ENCODE measurements at places on chromosomes 13 and 19. TPM values are rescaled to one million over a fixed set of nuclear protein-coding genes. Genes with fewer than 3 reads are reported as not detected.

The TMEM59L gene
- 1.4 TPM for total RNA-seq

GRCh38 chr13:113431171-113431570 is 22.1 kb downstream of the ADPRHL1 start:
- peak; percentile 49 for DNase-seq

GRCh38 chr19:47404334-47405196 is 14.8 kb downstream of the MEIS3 start:
- DNase-seq: no peak

- no peak for DNase-seq
Measured at GRCh38 chr19:10830370-10830769, 5.6 kb downstream of the TMED1 start.

DNA sequence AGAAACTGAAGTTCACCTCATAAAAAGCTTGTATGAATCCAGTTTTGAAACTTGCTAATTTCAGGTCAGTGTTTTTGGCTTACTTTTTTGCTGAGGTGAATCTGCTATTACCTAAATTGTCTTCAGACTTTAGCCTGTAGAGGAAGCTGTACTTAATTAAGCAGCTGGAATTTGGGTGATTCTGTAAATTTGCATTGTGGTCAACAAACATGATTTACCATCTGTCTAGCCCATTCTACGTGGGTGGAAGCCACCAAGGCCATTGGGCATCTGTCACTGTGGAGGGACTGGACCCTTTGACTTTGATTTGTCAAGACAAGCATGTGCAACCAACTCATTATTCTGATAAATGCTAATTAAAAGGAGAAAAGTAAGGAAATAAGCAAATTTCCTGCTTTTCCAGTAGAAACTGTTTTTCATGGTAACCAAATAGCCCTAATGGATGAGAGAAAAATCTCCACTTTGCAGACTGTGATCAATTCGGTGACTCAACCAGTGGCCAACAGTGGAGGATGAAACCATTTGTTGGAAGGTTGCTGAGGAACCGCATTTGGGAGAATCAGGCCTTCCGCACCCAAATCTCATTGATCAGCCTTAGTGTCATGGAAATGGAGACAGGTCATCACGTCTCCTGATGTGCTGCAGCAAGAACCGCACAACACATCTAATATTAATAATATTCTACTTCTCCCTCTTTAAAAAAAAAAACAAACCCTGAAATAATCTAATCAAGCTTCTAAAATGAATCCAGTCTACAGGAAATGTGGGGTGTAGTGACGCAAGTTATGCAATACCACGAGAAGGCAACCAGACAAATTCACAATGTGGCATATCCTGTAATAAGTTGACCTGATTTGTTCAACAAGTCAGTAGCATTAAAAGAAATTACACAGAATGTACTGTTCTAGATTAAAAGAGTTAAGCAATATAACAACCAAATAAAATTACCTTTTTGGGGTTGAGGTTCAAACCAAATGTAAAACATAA is 54.3 kb downstream of the GARRE1 start:
- no peak for DNase-seq

DNA sequence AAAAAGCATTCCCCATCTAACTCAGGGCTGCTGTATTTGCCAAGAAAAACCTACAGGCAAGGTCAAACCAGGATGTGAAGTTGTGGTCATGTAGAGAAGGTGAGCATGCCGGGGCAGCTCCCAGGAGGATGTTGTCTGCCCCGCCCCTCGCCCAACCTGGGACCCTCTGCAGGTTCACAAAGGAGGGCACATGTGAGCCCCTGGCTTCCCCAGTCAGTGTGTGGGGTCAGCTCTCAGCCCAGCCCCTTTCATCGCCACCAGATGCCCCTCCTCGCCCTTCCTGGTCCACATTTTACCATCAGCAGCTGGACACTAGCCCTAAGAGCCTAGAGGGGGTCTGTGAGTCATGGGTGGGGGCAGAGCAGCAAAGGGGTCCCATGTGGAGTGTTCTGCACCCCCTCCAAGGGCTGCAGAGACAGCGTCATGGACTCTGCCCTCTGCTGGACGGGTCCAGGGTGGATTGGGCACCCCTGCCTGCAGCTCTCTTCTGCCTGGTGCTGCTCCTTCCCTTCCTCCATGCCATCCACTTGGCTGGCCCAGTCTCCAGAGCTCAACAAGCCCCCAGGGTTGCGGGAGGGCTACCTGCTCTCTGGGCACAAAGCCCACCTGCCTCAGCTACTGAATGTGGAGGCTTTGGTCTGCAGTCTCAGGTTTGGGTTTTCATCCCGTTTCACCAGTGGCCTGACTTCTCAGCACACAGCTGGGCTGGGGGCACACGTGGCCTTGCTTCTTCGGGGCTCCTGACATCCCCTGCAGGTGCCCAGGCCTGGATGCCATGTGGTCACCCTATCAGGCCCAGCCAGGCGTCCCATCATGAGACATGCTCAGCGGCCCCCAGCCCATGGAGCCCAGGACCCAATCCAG is 3.7 kb downstream of the PLEKHF1 start:
- no peak for DNase-seq

GRCh38 chr13:34879851-34880250 is 62.2 kb upstream of the NBEA start:
- no peak for DNase-seq

GRCh38 chr19:6374161-6374709 is 1.5 kb downstream of the PSPN start:
- DNase-seq: no peak

Measured in neural progenitor cell (in vitro differentiated cells).